Cardiac septum (tissue), 1 donor: ENCODE measurements at places on chromosomes 3 and 15. TPM values are rescaled to one million over a fixed set of nuclear protein-coding genes. Genes with fewer than 3 reads are reported as not detected.

EFCAB12 gene
- total RNA-seq, result 0.16 TPM

CLDN1 gene
- total RNA-seq, result 0.57 TPM

DNA sequence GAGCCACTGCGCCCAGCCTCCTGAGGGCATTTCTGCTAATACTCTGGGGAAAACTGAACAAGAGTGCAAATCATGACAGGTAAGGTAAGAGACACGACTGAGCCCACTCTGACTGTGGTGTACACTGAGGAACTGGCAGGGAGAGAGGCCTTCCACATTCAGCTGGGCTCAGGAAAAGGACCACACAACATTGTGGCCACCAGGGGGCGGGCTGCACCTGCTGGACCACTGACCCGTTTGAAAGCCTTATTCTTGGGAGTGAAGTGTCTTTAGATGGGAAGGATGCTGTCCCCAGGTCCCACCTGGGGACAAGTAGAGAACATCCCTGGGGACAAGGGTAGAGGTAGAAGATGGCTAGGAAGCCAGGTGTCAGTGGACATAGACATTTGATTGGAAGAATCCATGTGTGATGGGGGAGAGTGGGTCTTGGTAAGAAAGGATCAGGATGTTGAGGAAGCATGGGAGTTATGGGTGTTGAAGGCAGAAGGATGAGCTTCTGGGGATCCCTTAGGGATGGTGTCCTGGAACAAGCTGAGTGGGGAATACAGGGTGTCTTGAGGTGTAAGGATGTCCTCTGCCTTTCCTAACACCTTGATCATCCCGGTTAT, 6.2 kb upstream of the CTDSPL start:
- peak; percentile 94 for DNase-seq

GRCh38 chr15:62307551-62307950, 142.5 kb upstream of the C2CD4B start:
- no peak for DNase-seq

- no peak for DNase-seq
Measured at GRCh38 chr3:58672451-58672850, 5.9 kb upstream of the FAM3D start.
